ENCODE measurements at places on chromosomes 12 and 14.

DNA sequence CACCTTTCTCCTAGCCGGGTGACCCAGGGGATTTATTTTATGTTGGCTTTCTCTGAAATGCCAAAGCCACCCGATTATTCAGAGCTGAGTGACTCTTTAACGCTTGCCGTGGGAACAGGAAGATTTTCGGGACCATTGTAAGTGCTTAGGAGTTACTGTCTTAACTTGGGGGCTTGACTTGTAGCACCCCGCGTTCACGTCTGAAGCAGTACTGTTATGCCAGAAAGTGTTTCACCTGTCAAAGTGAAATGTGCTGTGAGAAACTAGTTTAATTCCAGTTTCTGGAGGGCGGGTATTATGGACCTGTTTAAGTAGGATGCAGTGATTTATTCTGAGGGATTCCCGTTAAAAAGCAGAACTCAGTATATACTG is 218 bp downstream of the LYSET start:
- DNase-seq, result no peak

- DNase-seq, result no peak
Observed at GRCh38 chr12:75890660-75891059, 140.9 kb downstream of the PHLDA1 start.

- DNase-seq, result no peak
Observed at GRCh38 chr14:33782923-33783322, 168.0 kb downstream of the EGLN3 start.

DNA sequence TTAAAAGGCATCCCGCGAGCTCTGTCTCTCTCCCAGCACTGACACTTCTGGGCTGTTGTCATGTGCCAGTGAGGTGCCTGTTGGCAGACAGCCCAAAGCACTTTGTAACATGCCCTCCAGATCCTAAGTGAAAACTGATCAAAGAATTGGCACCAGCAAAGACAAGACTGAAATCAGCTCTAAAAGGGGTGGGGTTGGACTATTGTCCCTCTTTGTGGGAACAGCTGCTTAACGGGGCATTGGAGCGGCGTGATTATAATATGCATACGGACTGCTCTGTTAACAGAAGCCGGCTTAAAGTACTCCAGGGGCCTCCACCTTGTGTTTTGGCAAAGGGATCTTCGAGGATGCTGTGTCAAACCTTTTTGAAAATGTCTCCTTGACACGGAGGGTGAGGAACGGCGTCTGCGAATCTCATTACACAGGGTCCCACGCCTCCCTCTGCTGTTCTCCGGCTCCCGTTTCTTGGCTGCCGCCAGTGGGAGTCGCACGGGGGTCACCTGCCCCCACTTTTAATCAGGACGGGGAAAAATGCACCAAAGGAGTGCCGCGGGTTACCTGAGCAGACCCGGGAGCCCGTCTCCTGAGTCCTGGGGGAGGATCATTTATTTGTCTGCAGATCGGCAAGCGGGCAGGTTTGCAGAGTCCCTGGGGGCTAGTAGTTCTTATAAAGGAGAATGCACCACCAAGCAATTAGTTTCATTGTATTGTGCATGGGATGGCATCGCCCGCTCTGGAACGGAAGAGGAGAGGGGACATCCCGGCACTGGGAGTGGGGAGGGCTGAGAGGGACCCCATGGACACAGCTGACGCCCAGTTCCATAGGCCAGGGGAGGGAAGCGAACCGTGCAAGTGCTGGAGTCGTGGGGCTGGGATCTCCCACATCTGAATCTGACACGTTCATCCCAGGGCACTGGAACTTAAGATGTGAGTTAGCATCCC is 44.3 kb downstream of the SPRING1 start:
- DNase-seq, result no peak

DNA sequence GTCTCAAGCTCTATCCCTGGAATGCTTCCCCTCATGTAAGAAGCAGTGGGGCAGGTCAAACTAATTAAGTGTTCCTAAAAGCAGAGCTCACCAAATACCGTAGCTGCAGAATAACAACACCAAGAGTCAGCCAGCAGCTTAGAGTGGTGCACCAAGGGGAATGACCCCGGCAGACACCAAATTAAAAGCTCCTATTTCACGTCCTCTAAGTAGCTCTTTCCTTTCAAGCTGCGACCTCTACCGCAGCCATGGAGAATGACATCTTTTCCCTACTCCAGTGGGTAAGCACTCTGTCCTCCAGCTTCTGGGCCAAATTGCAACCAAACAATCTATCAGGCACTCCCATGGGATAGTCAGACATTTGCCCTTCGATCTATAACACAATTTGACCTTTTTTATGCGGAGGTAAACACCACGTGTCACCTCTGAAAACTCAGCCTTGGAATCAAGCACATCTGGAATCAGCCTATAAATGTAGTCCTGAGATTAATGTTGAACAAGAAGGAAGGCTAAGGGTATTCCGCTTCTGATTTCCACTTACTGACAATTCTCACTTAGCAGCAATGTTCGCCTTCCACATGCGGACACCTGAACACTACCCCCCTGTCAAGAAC is 67.6 kb upstream of the CDKN3 start:
- peak; percentile 27 for DNase-seq
